ENCODE measurements at places on chromosomes 6 and 20.

DNA sequence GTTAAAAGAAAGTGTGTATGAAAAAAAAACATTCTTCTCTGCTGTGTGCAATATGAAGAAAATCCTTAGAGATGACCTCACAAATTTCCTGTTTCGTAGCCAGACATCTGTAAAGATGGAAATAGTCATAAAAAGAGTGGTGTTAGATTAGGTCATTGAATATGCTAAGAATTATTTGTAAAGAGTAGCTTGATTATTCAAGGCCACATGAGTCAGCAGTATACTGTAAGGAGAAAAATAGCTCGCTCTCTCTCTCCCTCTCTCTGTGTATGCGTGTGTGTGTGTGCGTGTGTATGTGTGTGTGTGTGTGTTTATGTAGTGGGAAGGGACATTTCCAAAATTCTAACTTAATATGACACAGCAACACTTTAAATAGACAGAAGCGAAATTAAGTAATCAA lies 78.8 kb downstream of the PTCHD4 start:
- no peak for DNase-seq

- no peak for DNase-seq
Measured at GRCh38 chr6:89978749-89979145, 84.5 kb downstream of the GJA10 start.

DNA sequence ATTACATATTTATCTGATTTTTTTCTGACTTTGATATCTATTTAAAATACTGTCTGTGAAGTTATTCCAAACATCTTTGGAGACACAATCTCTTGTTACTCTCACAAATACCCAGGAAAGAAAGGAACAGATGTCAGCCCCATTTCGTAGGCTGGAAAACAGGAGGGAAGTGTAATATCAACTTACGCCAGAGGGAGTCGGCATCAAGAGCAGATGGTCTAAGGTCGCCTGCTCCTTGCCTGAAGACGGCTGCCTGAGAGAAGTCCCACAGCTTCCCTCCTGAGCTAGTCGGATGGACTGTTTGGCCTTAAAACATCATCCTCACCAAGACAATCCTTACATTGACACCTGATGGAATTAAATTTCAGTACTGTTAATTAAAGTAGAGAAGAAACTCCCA lies 13.4 kb downstream of the CST7 start:
- DNase-seq, result no peak

DNA sequence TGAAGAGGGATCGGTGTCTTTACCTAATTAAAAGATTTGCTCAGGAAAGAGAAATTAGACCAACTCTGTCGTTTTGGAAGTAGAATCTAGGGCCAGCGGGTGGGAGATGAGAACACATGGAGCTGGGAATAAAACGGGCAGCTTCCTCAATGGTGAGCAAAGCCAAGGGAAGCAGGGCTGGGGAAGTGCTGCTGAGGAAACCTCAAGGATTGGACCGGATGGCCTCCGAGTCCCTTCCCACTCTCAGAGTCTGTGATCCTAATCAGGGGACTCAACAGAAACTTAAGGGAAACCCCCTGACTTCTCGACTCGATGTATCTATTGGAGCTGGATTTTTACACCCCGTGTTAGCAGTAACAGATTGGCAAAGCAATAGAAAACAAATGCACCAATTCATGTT lies 10.8 kb downstream of the GCNT2 start:
- DNase-seq, result no peak

DNA sequence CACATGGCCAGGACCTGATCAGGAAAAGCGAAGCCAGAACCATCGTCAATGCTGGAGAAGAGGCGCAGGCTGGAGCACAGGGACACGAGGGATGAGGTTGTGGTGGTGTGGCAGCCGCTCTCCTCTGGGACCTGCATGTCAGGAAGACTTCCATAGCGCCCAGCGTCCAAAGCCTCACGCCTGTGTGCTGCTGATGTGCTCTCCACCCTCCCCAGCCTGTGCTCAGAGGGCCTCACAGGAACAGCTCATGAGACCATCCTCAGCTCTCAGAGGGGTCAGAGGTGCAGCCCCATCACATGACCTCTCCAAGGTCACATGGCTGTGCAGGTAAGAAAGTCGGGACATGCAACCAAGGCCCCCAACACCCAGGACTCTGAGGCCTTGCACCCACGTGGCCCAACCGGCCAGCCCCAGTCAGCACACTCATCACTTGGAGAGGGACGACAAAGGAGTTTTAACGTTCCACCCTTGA lies 84.4 kb downstream of the NINL start:
- DNase-seq, result no peak

- no peak for DNase-seq
Measured at GRCh38 chr6:139654888-139655782, 280.7 kb upstream of the CITED2 start.

- DNase-seq, result no peak
Measured at GRCh38 chr6:170417881-170418280, 111.3 kb downstream of the FAM120B start.

- no peak for DNase-seq
Measured at GRCh38 chr20:7637184-7637583, 303.1 kb downstream of the HAO1 start.
